ENCODE measurements at places on chromosomes 2 and 18.

DNA sequence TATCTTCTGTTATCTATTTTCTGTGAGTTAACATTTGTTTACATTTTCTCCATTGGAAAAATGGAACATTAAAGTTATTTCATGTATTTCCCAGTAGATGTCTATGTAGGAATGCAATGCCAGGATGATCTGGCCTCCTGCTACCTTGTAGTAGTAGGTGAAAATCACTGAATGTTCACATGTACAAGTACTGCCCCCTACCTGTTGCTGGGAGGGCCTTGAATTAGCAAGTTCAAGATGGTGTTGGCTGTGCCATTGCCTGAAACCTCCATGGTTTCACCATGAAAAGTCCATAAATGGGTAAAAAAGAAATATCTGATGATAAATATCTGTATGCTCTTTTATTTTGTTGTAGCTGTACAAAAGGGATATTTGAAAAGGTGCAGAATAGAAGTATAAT lies 30.7 kb downstream of the XRCC5 start:
- DNase-seq, result no peak

DNA sequence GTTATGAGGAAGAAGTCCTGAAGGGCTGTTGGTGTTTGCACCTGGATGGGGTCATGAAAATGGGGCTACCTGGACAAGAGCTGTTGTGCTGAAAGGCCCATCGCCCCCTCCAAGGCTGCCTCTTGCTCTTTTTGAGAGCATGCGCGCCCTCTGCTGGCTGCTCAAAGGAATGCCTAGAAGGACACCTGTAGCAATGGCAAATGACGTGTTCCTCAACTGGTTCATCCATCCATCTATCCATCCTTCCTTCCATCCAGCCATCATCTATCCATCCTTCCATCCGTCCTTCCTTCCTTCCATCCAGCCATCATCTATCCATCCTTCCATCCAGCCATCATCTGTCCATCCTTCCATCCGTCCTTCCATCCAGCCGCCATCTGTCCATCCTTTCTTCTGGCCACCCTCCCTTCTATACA lies 17.2 kb upstream of the RPL31 start:
- peak; percentile 78 for DNase-seq

DNA sequence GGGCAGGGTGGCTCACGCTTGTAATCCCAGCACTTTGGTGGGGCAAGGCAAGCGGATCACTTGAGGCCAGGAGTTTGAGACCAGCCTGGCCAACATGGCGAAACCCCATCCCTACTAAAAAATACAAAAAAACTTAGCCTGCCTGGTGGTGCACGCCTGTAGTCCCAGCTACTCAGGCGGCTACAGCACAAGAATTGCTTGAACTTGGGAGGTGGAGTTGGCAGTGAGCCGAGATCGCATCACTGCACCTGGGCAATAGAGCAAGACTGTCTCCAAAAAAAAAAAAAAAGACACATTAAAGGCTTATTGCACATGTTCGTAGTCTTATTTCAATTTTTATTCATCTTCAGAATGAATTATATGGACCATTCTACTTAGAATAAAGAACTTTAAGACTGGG lies 110.2 kb downstream of the BMPR2 start:
- DNase-seq, result no peak

DNA sequence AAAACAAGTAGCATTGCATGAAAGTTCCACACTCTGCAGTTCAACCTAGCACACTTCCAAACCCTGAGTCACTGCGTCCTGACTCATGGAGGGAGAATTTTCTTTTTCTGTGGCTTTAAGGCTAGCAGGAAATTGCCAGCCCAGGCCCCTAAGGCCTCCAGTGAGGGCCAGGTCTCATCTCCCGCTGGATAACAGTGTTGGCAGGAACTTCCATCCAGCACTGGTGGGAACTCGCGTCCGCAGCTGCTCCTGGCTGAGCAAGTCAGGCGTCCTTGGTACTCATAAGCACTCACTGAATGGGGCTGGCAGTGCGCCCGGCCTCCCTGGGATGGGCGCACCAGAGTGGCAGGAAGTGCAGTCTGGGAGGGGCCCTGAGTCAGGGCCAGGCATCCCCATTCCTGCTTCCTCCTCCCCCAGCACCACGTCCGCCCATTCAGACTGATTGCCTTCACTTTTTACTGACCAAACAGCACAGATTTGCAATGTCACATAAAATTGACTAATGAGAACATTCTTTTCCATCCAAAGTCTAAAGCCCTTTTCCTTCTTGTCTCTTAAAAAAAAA lies 14.3 kb downstream of the MALL start:
- peak; percentile 97 for DNase-seq

GRCh38 chr2:9722451-9722850 lies 91.7 kb upstream of the YWHAQ start:
- DNase-seq, result no peak

DNA sequence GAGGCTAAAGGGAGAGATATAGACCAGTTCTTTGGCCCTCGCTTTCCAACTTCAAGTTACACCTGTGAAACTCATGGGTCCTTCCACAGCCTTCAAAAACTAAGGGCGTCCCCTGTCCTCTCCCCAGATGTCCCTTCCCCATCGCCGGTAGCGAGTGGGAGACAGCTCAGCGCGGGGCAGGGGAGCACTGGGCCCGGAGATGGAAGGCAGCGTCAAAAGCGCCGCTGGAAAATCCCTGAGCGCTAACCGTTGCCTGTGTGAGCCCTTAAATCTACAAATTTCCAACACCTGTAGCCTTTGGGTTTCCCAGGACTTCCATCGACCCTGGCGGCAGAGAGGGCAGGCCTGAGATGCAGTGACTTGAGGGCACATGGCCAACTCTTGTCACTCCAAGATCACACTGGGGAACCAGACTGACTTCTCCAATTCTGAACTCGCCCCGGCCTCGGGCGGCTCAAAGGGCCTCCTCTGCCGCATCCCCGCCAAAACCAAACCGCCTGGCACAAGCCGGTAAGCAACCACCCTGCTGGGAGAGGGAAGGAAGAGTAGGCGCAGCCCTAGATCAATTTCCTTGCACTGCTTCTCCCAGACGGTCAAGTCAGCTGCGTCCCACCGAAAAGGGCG lies 879 bp upstream of the EPAS1 start:
- peak; percentile 59 for DNase-seq

- no peak for DNase-seq
These were observed 2797.2 kb upstream of the TEKT4 start for GRCh38 chr2:92073815-92074548.

DNA sequence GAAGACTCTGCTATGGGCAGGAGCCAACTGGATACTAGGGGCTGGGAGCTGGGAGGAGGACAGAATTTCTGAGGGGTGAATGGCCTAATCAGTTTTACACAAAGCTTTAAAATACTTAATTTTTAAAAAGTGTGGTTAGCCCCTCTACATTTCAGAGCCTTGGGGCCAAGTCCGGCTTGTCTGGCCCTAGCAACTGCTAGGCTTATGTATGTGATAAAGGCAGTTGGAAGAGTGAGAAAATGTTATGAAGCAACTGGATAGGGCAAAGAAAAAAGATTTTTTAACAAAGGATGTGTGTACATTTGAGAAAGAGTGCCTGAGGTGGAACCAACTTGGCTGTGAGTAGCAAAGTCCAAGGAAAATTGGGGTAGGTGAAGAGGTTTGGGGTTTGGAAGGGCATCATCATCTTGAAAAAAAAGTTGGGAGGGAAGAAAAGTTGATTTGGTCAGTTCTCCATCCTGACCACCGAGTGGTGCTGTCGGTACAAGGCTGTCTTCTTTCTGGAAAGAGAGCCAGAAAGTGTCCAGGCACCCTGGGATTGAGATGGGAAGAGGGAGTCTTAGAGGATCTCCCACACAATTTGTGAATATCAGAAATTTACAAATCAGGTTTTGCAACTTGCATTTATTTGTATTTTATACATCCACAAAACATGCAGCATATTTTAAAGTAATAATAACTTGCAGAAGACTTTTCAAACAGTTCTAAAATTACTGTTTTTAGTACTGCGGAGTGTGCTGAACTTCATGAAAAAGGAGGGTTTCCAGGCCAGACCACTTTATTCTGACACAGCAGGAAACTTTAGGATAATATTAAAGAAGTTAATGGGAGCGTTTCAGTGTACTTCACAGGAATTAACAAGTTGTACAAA lies 10.5 kb upstream of the CDK15 start:
- DNase-seq, result peak; percentile 22

DNA sequence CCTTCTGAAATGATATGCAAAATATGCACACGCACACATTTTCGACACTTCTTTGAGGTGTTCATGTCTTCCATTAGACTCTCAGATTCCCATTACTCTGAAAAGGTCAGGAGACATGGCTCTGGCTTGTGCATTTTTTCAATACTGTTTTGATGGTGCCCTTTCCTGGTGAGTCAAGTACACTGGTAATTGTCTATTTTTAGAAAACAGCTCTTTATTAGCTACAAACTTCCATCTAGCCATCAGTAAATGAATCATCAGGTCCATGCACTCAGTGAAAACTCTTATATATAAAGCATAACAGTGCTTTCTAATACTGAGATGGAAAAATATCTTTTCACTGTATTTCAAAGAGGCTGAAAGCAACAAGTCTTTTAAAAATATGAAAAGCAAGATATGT lies 194.9 kb downstream of the GALNT1 start:
- DNase-seq, result no peak

DNA sequence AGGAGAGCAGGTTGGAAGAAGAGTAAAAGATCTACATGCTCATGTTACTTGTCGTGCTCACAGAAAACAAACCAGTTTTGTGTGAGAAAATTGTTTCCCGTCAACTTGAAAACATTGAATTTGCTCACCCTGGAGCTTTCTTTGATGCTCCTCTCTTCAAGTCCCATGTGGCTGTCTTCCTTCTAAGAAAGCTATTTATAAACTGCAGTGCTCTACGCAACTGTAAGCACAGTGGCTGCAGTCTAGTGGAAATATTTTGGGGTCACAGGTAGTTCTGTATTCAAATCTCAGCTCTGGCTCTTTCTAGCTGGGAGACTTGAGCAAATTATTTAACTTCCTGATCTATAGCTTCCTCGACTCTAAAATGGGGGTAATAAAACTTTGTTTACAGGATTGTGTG lies 211.8 kb downstream of the PLCL1 start:
- DNase-seq, result no peak

GRCh38 chr2:202052235-202052634 lies 18.6 kb downstream of the FZD7 start:
- no peak for DNase-seq

DNA sequence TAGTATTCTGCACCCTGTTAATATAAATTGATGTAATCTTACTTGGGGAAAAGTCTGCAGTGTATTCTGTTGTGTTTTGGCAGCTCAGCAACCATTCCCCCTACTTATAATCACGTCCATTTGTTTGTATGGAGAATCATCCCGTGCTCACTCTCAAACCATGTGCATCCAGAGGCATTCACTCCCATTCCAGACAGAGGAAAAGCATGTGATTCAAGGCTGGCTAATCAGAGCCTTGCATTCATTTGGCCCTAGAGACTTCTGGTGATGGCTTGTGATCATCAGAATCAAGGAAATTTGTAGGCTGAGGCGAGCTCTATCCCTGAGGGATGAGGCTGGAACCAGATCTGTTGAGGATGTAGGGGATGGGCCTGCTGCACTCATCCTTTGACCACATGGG lies 5.1 kb upstream of the WIPF1 start:
- DNase-seq, result no peak

DNA sequence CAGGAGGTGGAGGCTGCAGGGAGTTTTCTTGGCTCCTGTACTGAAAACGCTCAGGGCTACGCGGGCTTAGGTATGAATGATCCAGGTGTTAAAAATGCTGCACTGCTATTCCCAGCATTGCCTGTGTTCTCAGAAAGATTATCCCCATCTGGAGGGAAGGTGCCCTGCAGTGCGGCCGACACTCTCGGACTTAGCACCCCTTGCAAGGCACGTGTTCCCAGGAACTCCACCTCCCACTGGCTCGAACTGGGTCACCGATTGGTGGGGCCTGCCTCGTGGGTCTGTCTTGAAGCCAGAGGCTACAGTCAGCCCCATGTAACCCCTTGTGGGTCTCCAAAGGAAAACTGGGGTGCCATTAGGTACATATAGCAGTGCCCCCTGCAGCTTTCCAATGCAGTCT lies 25.7 kb downstream of the ANO7 start:
- no peak for DNase-seq

DNA sequence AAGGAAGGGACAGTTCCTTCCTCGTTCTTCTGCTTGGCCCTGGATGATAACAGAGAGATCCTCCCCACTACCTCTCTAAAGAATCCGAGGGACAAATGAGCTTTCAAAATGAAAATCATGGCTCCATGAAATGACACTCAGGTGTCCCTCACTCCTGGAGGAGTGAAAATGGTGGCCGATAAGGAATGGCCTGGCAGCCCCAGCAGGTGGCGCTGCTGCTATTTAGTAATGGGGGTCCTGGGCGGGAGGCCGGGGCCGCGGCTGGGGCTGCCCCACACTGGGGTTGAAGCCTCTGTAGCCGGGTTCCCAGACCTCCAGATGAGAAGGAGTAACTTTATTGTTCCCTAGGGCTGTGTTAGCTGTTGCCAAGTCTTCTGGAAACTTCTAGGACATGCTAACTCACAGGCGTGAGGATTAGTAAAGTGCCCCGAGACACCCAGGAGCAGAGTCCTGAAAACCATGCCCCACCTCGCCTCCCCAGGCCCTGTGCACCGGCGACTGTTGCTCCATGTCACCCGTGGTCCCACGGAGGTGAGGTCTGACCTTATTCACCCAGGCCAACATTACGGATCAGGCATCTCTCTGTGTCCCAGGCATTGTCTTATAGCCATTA lies 138.0 kb downstream of the CTIF start:
- DNase-seq, result peak; percentile 74

DNA sequence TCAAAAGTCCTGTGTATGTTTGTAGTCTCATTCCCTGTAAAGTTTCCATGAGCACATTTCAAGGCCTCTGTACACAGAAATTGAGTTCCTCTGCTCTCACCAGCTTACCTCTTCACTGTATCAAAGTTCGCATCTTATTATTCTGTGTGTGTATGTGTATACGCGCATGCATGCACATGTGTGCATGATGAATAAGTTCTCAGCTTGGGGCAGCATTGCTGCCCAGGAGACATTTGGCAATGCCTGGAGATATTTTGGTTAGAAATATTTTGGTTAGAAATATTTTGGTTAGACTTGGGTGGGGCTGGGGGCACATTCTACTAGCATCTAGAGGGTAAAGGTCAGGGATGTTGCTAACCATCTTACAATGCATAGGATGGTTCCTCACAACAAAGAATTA lies 23.4 kb downstream of the TCF7L1 start:
- no peak for DNase-seq

- DNase-seq, result no peak
These were observed 98.1 kb downstream of the AGAP1 start for GRCh38 chr2:235591921-235592320.

- no peak for DNase-seq
These were observed 66.5 kb downstream of the PDCL3 start for GRCh38 chr2:100629309-100629708.

- no peak for DNase-seq
These were observed 2.2 kb downstream of the SEPTIN10 start for GRCh38 chr2:109611467-109612095.

GRCh38 chr2:66442516-66443185 lies 7.7 kb downstream of the MEIS1 start:
- no peak for DNase-seq

- DNase-seq, result no peak
These were observed 17.1 kb downstream of the SPIRE1 start for GRCh38 chr18:12640881-12641200.

GRCh38 chr2:71842744-71843143 lies 304.9 kb downstream of the CYP26B1 start:
- DNase-seq, result no peak
